ENCODE measurements at places on chromosomes 5 and 9. TPM values are rescaled to one million over a fixed set of nuclear protein-coding genes. Genes with fewer than 3 reads are reported as not detected.

Gene SLC6A3
- not detected for total RNA-seq

Gene SGTB
- total RNA-seq = 2.7 TPM

Gene TRIM7
- total RNA-seq = 0.68 TPM

- no peak for DNase-seq
Observed at GRCh38 chr9:36479101-36479500, 79.0 kb upstream of the RNF38 start.

GRCh38 chr9:112433499-112434392, 52.9 kb upstream of the KIAA1958 start:
- no peak for DNase-seq

GRCh38 chr9:84694248-84694647, 24.7 kb downstream of the NTRK2 start:
- no peak for DNase-seq

DNA sequence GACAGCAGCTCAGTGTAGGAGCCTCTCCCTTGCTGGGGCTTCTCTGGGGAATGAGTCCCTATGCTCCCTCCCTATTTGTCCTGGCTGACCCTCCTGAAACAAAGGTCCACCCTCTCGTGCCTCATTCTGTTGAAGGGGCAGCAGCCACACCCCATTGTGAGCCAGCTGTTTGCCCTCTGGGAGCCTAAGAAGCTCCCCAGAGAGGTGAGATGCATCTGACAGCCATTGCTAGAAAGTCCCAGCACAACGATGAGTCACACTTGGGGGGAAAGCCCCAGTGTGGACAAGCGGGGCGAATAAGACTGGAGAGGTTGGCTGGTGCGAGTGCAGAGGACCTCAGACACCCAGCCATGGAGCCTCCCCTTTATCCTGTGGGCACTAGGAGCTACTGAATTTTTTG, 101.4 kb downstream of the PPARGC1B start:
- no peak for DNase-seq

Measured in right lobe of liver (tissue), 6 donors.